CD4-positive, alpha-beta T cell (primary cell): ENCODE measurements at places on chromosomes 12 and 14.

DNA sequence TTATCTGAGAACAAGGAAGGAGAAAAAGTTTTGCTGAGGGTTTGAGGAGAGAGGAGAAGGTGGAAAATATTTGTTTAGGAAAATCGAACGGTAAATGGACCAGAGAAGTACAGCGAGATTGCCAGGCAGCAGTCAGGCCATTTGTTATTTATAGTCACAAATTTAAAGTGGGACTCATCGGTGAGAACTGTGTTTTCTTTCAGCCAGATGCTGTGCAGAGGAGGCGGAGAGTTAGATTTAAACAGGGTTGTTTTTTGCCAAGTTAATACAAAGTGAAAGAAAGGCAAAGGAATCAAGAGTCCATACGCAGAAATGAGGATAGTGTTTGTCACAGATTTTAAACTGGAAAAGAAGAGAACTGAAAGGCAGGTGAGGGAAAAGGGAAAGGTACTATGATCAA, 200.6 kb upstream of the CNOT2 start:
- DNase-seq = no peak

GRCh38 chr14:30349520-30349919, 209.4 kb upstream of the G2E3 start:
- no peak for DNase-seq

- DNase-seq = no peak
Observed at GRCh38 chr14:59788176-59788575, 82.4 kb downstream of the RTN1 start.

- no peak for DNase-seq
Observed at GRCh38 chr12:94990222-94990621, 13.3 kb downstream of the NDUFA12 start.

- no peak for DNase-seq
Observed at GRCh38 chr14:51942971-51943370, 46.4 kb upstream of the RTRAF start.

GRCh38 chr12:81209012-81209411, 131.1 kb downstream of the ACSS3 start:
- no peak for DNase-seq

DNA sequence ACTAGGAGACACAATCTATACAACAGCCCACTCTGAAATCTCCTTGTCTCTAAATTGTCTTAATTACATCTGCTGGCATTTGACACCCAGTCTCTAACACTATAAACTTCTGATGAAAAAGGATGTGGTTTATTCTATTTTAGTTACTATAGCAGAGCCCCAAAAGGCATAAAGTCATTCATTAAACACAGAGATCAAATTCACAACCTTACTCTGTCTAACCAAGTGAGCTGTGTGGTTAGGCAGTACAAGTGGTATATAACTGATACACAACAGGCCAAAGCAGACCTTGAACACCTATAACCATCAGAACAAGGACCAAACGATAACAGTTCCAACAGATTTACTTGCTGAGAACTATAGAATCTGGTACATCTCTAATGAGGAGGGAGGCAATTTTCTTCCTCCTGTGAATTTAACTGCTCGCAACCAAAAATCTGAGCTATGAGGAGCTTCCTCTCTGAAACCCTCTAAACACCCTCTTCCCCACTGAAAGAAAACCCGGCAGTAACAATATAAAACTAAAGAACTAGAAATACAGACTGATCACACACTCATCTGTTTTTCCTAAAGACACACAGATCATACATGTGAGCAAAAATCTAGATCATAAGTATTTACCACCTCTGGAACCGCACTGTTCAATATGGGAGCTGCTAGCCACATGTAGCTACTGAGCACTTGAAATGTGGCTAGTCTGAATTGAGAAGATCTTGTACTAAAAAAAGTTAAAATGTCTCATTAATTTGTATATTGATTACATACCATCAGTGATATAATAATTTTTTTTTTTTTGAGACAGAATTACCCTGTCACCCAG, 17.7 kb downstream of the SPPL3 start:
- DNase-seq = no peak

GRCh38 chr12:17358835-17359234, 731.2 kb downstream of the RERGL start:
- no peak for DNase-seq

GRCh38 chr14:38662781-38663180, 406.9 kb upstream of the CLEC14A start:
- DNase-seq = no peak

DNA sequence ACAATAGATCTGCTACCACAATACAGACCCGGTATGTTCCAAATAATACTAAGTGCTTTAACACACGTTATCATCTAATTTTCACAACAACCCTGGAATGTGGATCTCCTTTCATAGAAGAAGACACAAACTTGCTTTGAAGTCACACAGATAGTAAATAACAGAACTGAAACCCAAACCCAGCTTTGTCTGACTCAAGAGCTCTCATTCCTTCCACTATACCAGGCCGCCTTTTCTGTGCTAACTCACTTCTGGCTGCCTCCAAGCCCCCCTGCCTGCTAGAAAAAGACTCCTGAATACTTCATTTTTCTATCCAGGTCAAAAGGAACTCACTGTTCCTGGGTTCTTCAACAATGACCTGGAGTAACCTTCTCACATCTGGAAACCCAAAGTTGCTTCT, 37.8 kb downstream of the PRPF40B start:
- DNase-seq = no peak

DNA sequence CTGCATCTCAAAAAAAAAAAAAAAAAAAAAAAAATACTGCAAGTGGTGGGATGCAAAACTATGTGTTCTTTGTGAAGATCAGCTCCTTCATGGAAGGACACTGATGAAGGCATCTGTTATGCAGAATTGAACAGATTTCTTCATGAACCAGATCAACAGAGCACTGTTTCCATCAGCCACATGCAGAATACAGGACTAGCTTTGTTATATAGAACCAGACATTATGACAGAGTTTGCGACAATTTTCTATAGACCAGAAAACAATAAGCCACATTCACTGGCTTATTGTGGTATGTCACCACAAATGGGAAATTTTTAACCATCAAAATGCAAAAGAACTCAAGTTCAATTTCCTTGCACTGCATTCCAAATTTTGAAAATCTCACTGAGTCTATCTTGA, 34.7 kb downstream of the CIT start:
- no peak for DNase-seq

DNA sequence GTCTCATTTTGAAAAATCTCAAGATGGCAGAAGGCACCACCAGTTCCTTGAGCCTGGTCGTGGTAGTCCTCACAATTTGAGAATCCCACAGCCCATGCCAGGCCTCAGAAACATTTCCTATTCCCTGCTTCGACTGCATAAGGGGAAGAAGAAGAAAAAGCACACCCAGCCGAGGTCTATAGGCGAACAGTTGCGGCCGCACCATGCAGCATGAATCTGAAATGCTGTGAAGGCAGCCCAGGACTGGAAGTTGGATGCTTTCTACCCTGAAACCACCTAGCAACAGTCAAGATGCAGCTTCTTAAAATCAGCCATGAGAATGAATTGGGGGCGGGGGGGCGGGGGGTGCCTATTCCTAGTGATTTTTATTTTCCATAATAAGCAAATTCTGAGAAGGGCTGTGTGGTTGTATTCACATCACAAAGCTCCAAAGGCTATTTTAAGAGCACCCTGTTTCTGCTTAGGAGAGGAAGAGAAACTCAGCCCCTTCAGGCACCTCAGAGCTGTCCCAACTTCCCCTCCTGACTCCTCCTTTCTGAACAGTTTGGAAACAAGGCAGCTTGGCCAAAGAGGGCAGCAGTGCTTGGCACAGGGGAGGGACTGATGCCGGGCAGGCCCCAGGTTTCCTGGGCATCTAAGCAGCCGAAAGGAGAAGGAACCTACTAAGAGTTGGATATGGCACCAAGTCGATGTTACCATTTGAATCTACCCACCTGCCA, 172.5 kb upstream of the FOXN3 start:
- no peak for DNase-seq

DNA sequence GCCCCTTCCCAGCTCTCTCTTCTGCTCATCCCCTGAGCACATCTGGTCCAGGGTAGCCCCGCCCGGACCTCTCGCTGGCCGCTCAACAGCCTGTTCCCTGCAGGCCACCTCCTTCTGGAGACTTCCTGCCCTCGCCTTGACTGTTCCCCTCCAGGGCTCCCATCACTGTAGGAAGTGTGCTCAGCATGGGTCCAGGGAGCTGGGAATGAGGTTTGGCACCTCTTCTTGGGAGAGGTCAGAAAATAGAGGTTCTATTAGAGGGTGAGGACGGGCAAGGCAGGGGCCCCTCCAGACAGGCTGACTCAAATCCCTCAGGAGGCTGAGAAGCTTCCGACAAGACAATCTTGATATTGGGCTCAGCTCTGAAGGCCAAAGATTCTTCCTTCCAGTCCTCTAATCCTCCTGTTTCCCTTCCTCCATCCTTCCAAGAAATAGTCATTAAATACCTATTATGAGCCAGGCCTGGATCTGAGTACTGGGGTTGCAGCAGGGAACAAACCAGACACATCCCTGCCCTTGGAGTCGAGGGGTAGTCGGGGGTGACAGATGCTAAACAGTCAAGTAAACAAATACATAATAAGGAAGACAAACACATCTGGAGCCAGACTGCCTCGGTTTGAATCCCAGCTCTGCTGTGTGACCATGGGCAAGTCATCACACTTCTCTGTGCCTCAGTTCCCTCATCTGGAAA, 30.6 kb downstream of the CMKLR1 start:
- DNase-seq = no peak

DNA sequence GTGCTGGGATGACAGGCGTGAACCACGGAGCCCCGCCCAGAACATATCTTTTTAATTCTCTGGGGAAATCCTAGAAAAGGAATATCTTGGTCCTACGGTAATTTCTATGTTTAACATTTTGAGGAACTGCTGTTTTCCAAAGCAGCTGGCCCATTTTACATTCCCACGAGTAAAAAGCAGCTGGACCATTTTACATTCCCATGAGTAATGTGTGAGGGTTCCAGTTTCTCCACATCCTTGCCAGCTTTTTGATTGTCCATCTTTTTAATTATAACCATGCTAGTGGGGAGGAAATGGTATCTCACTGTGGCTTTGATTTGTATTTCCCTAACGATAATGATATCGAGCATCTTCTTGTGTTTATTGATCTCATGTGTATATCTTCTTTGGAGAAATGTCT, 4.4 kb upstream of the P2RX4 start:
- no peak for DNase-seq

DNA sequence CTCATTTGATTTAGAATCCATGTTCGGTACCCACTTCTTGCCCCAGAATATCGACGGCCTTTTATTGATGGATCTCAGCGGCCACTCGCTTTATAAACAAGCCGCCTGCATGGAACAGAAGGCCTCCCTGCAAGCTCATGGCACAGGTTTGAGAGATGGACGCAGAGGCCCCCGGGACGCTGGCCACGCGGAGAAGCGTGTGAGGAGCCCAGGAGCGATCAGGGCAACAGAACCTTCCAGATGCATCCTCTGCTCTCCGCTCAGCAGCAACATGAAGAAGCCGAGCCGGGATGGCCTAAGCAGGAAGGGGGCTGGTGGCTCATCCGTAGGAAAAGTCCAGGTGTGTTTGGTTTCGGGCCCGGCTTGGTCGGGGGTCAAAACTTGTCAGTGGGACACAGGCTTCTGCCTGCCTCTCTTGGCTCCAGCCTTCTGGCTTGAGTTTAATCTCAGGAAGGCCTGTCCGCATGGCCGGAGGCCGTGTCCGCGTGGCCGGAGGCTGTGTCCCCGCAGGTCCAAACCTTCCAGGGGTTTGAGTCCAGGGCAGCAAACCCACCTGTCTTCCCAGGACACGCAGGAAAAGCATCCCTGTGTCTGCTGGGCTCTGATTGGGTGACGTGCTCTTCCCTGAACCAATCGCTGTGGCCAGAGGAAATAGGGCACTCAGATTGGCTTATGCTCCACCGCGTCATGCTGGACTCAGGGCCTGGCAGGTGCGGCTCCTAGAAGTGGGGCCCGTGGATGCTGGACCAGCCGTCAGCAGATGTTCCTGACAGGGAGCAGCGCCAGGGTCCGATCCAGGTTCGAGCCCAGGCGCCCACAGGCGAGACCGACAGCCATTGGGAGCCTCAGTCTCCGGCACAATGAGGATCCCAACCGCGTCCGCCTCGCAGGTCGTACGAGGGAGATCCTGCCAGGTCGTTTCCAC, 65.0 kb downstream of the GALNT9 start:
- DNase-seq = no peak

DNA sequence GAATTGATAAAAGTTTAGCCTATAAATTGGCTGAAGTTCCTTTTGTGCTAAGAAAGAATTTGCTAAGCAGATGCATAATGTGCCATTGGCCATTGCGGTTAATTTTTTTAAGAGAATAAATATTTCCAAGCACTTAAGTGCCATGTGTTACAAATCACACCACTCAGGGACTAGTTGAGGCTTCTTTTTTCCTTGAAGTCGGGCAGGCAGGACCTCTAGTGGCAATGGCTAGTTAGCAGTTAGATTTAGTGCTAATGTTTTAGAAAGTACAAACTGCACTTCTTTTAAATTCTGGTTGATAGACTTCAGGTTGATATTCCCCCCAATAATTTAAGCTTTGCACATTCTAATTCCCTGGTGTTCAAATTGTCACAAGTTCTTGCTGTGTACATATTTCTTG, 294.3 kb downstream of the APAF1 start:
- no peak for DNase-seq

DNA sequence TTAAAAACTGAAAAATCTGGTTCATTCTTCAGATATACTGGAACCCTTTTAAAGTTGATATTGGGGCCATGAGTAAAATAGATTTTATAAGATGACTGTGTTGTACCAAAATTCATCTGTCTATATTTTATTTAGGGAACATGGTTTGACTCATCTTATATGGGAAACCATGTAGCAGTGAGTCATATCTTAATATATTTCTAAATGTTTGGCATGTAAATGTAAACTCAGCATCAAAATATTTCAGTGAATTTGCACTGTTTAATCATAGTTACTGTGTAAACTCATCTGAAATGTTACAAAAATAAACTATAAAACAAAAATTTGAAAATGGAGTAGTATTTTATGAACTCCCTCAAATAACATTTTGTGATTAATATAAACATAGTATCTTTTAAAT, 14.2 kb downstream of the PTGER2 start:
- no peak for DNase-seq

GRCh38 chr12:18752280-18752920, 14.5 kb downstream of the CAPZA3 start:
- DNase-seq = no peak

DNA sequence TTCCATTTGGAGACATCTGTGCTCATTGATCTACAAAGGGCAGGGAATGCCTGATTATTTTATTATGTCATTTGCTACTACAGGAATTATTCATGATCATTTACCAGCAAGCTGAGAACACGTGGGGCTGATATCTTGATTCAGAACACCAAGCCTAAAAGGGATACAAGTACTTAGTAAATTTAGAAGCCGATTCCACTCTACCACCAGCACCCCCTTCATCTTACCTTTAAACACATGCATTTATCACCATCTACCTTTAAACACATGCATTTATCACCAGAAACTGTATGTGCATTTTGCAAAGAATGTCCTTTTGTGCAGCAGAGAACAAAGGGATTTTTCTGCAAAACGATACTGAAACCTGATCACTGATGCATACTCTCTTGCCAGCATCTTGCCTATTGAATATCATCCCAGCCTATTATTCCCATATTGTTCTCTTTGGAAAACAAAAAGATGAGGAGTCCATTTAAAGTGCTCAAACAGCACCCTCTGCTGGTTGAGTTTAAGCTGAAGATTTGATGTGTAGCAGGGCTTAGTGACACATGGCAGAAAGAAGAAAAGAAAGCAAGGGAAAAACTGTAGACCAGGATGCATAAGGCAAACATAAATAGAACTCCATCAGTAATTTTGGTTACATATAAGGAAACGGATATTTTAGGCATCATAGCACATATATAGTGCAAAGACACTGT, 132.6 kb upstream of the PLEKHG7 start:
- DNase-seq = peak; percentile 33

GRCh38 chr14:104217486-104218360, 79.3 kb downstream of the KIF26A start:
- DNase-seq = no peak
